Glutamatergic neuron (in vitro differentiated cells): ENCODE measurements at places on chromosomes 16 and 17.

DNA sequence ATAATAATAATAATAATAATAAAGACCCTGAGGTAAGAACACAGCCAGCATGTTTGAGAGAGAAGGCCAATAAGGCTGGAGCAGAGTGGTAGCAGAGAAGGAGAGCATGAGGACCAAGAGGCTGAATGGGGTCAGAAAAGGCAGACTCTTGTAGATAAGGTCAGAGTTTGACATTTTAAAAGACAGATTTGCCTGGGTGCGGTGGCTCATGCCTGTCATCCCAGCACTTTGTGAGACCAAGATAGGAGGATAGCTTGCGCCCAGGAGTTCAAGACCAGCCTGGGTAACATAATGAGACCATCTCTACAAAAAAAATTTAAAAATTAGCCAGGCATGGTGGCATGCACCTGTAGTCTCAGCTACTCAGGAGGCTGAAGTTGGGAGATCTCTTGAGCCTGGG, 11.0 kb upstream of the WFIKKN2 start:
- no peak for DNase-seq

- DNase-seq, result no peak
Observed at GRCh38 chr16:8619671-8620370, 1.7 kb upstream of the METTL22 start.

- DNase-seq, result no peak
Observed at GRCh38 chr17:61517843-61518606, 65.8 kb downstream of the TBX4 start.

GRCh38 chr17:55873017-55873758, 122.3 kb downstream of the PCTP start:
- DNase-seq, result no peak
